Activated naive CD8-positive, alpha-beta T cell treated with anti-CD3 and anti-CD28 coated beads for 36 hours (primary cell): ENCODE measurements at places on chromosomes 6 and 20. TPM values are rescaled to one million over a fixed set of nuclear protein-coding genes. Genes with fewer than 3 reads are reported as not detected.

DNA sequence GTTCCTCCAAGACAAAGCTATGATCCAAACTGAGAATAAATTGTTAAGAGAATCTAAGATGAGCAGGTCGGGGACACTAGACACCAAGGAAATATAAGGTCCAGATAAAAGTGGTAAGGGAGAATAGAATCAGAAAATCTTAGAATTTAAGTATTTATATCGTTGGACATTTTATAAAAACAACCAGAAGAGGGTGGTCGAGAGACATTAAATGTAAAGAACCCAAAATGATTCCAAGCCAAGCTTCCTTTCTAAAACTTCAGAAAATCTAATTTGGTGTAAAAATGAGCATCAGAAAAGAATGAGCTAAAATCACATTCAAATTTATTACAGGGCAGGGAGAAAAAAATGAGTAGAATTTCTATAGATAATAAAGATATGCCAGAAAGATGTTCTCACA is 97.8 kb upstream of the OGFRL1 start:
- no peak for DNase-seq

DNA sequence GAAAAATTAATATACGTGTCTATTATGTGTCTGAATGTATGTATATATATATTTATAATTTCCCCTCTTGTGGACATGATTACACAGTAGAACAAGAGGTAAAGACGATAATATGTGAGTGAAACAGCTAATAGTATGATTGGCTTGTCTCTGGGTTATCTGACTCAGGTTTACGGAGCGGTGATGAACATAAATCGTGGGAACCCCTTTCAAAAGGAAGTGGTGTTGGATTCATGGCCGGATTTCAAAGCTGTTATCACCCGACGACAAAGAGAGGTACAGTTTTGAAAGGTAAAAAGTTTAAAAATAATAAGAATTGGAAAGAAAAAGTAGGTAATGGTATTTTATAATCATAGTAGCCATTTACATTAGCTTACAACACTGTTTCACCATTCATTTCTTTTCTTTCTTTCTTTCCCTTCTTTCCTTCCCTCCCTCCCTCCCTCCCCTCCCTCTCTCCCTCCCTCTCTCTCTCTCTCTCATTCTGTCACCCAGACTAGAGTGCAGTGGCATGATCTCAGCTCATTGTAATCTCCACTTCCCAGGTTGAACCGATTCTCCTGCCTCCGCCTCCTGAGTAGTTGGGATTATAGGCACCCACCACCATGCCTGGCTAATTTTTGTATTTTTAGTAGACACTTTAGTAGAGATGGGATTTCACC is 15.9 kb downstream of the GLYATL3 start:
- DNase-seq = no peak

The TNNC2 gene
- not detected for total RNA-seq

DNA sequence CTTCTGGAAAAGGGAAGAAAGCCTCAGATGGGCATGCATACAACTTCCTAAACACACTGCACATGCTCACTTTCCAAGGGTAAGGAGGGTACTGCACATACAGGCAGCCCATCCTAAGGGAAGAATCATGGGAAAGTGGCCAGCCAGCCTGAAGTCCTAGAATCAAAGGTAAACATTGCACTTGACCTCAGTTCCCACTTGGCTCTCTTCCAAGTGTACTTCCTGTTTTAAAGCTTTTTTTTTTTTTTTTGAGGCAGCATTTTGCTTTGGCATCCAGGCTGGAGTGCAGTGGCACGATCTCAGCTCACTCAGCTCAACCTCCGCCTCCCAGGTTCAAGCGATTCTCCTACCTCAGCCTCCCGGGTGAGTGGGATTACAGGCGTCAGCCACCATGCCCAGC is 225.3 kb upstream of the EPHA7 start:
- DNase-seq = no peak

- no peak for DNase-seq
These were observed 2.1 kb downstream of the KIAA0319 start for GRCh38 chr6:24643920-24644319.

GRCh38 chr6:126143761-126144251 is 157.5 kb downstream of the TRMT11 start:
- no peak for DNase-seq

- no peak for DNase-seq
These were observed 21.5 kb downstream of the MANBAL start for GRCh38 chr20:37310951-37311350.

DNA sequence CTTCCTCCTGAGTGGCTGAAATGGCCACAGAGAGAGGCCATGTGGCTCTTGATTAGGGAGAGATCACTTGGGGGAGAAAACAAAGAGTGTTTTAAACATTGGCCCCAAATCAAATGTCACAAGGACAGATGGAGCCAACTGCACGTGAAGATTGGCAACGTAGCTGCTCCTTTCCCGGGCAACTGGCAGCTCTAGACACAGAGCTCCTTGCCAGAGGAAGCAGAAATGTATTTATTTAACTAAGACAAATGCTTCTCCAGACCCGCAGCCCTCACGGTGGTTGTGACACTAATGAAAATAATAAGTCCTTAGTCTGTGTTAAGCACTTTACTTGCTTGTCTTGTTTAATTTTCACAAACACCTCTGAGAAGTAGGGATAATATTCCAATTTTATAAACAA is 49.6 kb upstream of the DSN1 start:
- DNase-seq = no peak

- DNase-seq = no peak
These were observed 261.7 kb downstream of the UTRN start for GRCh38 chr6:144546807-144547206.

DNA sequence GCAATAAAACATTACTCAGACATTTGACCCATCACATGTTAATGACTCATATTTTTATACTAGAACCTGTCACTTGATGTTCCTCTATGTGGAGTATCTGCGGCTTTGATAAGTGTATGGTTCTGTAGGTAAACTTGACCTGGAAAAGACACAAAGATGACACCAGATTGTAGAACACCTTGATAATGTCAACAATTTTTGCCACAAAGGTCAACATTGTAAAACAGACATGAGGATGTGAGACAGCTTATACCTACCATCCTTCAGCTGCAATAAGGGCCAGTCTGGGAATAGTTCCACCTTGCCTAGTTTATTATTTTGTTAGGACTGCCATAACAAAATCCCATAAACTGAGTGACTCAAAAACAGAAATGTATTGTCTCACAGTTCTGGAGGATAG is 202.4 kb downstream of the LMBRD1 start:
- DNase-seq = no peak

The MAK gene
- 0.68 TPM for total RNA-seq
